ENCODE measurements at places on chromosomes 1 and 21.
A peak's percentile ranks its signal among the peaks of the same experiment; 100 is the strongest.

DNA sequence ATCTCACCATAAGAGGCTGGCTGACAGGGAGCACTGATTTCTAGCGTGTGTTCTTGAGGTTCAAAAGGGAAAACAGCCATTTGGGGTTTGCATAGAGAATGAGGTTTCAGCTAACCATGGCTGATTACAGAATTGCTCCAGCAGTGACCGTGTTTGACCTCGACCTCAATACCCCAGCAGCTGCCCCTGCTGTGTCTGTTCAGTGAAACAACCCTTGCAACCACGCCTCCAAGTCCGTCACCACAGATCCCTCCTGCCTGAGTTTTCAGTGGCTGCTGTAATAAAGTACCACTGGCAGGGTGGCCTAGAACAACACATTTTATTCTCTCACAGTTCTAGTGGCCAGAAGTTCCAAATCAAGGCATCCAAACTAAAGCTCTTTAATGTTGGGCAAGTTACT is 147.7 kb downstream of the HUNK start:
- H3K4me3 ChIP-seq = no peak overlapping the region
- H3K4me1 ChIP-seq = peaks cover 18% of the 10 kb centered on the region
- no peak for DNase-seq

DNA sequence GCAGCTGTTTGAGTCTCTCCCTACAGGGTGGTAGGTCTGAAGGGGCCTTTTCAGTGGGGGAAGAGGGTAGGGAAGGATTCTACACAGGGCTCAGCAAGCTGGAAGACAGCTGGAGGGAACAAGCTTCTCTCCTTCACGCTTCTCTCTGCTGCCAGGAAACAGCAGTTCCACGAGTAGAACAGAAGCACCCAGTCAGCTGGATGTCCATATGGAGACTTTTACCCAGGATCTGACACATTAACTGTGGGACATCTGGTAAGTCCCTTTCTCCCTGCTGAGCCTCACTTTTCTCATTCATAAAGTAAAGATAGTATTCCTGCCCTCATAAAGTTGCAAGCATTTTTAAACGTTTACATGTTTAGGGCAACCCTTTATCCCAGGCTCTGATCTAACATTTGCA is 280.3 kb downstream of the OMA1 start:
- no peaks in the 10 kb centered on the region for H3K27me3 ChIP-seq
- no peaks in the 10 kb centered on the region for H3K36me3 ChIP-seq
- no peak for DNase-seq
- no peak overlapping the region for H3K4me3 ChIP-seq

DNA sequence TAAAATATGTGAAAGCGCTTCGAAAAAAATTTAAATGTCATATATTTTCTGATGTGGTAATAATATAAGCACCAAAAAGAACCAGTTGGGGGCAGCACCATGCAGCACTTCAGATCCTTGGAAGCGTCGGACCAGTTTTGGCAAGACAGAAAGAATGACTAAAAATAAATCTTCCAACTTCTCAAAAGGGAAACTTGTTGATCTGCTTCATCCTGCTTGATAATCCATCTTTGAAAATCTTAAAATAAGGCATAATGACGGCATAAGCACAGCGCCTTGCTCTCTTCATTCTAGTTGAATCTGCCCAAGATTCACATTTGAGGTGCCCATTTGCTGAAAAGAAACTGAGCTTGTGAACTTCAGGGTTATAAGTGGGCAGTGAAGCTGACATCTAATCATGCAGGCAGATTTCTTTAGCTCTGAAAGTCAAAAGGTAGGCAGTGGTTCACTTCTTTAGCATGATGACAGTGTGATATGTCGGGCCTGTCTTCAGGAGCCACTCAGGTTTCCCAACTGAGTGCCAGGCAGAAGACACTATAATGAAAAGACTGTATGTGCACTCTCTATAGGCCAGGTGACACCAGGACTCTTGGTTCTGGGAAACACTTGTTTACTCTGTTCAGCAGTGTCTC is 19.8 kb upstream of the MUTYH start:
- no peaks in the 10 kb centered on the region for H3K27me3 ChIP-seq
- H3K4me1 ChIP-seq = peaks cover 24% of the 10 kb centered on the region
- no peaks in the 10 kb centered on the region for H3K36me3 ChIP-seq
- DNase-seq = peak; percentile 48
- H3K4me3 ChIP-seq = peak overlapping the region; percentile 43

DNA sequence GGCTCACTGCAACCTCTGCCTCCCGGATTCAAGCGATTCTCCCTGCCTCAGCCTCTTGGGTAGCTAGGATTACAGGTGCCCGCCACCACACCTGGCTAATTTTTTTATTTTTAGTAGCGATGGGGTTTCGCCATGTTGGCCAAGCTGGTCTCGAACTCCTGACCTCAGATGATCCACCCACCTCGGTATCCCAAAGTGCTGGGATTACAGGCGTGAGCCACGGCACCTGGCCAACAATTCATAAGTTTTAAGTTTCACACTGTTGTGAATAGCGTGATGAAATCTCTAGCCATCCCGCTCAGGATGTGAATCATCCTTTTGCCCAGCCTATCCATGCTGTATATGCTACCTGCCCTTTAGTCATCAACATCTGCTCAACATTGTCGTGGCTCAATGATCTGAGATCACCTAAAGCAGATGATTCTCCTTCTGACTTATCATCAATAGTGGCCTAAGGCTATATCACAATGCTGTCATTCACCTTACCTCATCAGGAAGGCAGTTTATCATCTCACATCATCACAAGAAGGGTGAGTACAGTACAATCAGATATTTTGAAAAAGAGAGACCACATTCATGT is 2.6 kb downstream of the PFDN2 start:
- no peak overlapping the region for H3K4me3 ChIP-seq
- no peak overlapping the region for H3K27ac ChIP-seq
- DNase-seq = no peak
- H3K4me1 ChIP-seq = peaks cover 90% of the 10 kb centered on the region
- peaks cover 4% of the 10 kb centered on the region for H3K36me3 ChIP-seq

- H3K4me1 ChIP-seq = no peaks in the 10 kb centered on the region
- H3K27me3 ChIP-seq = no peaks in the 10 kb centered on the region
- DNase-seq = no peak
- no peak overlapping the region for H3K27ac ChIP-seq
- no peak overlapping the region for H3K4me3 ChIP-seq
- no peaks in the 10 kb centered on the region for H3K36me3 ChIP-seq
Measured at GRCh38 chr1:98077691-98078090, 156.9 kb upstream of the DPYD start.

DNA sequence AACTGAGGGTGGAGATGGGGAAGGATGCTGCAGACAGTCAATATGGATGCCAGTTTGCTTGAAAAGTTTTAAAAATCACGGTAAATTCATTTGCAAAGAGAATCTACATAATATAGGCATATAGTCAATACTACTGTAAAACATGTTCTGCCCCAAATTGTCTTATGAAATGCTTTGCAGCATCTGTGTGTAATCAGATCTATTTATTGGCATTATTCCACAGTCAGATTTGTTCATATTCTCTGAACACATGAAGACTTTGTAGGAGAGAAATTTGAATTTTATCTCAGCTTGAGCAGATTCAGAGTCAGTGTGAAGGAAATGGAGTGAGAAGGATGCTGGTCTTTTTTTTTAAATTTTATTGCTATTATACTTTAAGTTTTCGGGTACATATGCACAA is 88.5 kb downstream of the PLPPR4 start:
- no peaks in the 10 kb centered on the region for H3K4me1 ChIP-seq
- no peak overlapping the region for H3K4me3 ChIP-seq
- no peaks in the 10 kb centered on the region for H3K36me3 ChIP-seq
- no peaks in the 10 kb centered on the region for H3K27me3 ChIP-seq
- no peak overlapping the region for H3K27ac ChIP-seq

GRCh38 chr1:19441048-19441780 is 44.1 kb downstream of the CAPZB start:
- H3K36me3 ChIP-seq = no peaks in the 10 kb centered on the region
- H3K27me3 ChIP-seq = no peaks in the 10 kb centered on the region
- no peak overlapping the region for H3K4me3 ChIP-seq
- H3K27ac ChIP-seq = peak overlapping the region; percentile 88

GRCh38 chr1:36699113-36699911 is 216.6 kb upstream of the CSF3R start:
- DNase-seq = no peak
- no peak overlapping the region for H3K4me3 ChIP-seq
- no peak overlapping the region for H3K27ac ChIP-seq
- H3K36me3 ChIP-seq = no peaks in the 10 kb centered on the region

- H3K36me3 ChIP-seq = no peaks in the 10 kb centered on the region
- H3K4me1 ChIP-seq = peaks cover 5% of the 10 kb centered on the region
- no peak for DNase-seq
- H3K27me3 ChIP-seq = peaks cover 27% of the 10 kb centered on the region
- H3K4me3 ChIP-seq = no peak overlapping the region
- no peak overlapping the region for H3K27ac ChIP-seq
Measured at GRCh38 chr1:110584045-110584444, 22.1 kb downstream of the KCNA2 start.

- H3K4me3 ChIP-seq = no peak overlapping the region
- H3K27ac ChIP-seq = no peak overlapping the region
- peaks cover 85% of the 10 kb centered on the region for H3K27me3 ChIP-seq
- no peaks in the 10 kb centered on the region for H3K4me1 ChIP-seq
Measured at GRCh38 chr1:17188217-17188616, 16.7 kb upstream of the PADI1 start.

- no peaks in the 10 kb centered on the region for H3K4me1 ChIP-seq
- no peak overlapping the region for H3K27ac ChIP-seq
- H3K36me3 ChIP-seq = no peaks in the 10 kb centered on the region
- DNase-seq = no peak
- no peak overlapping the region for H3K4me3 ChIP-seq
Measured at GRCh38 chr1:164498792-164499191, 60.2 kb upstream of the PBX1 start.

- H3K4me3 ChIP-seq = no peak overlapping the region
- peaks cover 5% of the 10 kb centered on the region for H3K4me1 ChIP-seq
- peaks cover 39% of the 10 kb centered on the region for H3K36me3 ChIP-seq
- no peak for DNase-seq
Measured at GRCh38 chr21:41375875-41376274, 14.0 kb downstream of the MX2 start.

- H3K27ac ChIP-seq = no peak overlapping the region
- no peaks in the 10 kb centered on the region for H3K36me3 ChIP-seq
- peaks cover 90% of the 10 kb centered on the region for H3K27me3 ChIP-seq
Measured at GRCh38 chr1:5831600-5832335, 160.5 kb downstream of the NPHP4 start.

DNA sequence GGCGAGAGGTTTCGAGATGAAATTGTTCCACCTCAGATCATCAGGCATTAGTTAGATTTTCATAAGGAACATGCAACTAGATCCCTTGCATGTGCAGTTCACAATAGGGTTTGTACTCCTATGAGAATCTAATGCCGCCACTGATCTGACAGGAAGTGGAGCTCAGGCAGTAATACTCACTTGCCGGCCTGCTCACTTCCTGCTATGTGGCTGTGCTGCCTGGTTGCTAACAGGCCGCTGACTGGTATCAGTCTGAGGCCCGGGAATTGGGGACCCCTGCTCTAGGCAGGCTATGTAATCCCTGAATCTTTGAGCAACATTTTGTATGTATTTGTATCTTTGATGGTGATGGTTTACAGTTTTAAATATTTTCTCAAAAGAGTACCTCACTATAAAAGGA is 32.5 kb downstream of the XKR8 start:
- H3K36me3 ChIP-seq = peaks cover 75% of the 10 kb centered on the region
- peak overlapping the region; percentile 53 for H3K27ac ChIP-seq
- H3K27me3 ChIP-seq = no peaks in the 10 kb centered on the region
- H3K4me1 ChIP-seq = peaks cover 37% of the 10 kb centered on the region

DNA sequence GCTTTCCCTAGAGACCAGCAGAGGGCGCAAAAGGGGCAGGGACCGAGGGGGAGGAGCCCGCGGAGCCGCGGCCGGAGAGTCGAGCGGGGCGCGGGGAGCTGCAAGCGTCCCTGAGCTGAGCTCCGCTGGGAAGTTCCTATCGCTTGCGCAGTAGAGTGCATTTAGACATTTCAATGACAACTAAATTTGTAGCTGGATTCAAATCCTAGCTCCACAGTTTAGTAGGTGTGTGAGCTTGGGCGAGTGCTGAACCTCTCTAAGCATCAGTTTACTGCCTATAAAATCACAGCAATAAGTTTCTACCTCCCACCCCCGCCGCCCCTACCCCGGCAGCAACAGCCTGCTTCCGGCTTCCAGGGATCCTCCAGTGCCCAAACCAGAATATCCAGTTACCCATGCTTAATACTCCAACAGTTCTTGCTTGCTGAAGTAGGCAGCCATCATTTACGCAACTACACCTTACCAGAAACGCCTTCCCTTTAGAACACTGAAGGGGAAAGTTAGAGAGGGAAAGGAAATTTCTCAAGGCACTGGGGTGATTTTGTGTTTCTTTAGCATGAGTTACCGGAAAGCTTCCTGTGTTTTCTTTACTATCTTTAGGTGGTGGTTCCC is 9.1 kb downstream of the TLR5 start:
- H3K4me1 ChIP-seq = peaks cover 46% of the 10 kb centered on the region
- peaks cover 22% of the 10 kb centered on the region for H3K27me3 ChIP-seq

DNA sequence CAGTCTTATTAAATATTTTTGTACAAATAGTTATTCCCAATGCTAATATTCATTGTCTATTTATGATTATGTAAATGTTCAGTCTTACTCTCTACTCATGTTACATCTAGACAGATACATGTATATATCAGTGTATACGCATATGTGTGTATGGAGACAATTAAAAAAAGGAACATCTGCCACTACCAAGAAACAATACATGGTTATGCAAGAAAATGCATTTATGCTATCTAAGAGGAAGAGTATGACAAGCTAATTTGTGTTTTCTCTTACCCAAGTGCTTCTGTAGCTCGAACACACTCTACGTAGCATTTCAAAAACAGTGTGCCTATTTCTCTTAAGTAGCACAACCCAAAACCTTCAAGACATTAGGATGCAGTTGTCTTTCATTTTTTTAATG is 6.1 kb upstream of the RLF start:
- H3K27me3 ChIP-seq = peaks cover 5% of the 10 kb centered on the region
- no peaks in the 10 kb centered on the region for H3K4me1 ChIP-seq
- H3K27ac ChIP-seq = no peak overlapping the region
- DNase-seq = no peak
- no peak overlapping the region for H3K4me3 ChIP-seq

DNA sequence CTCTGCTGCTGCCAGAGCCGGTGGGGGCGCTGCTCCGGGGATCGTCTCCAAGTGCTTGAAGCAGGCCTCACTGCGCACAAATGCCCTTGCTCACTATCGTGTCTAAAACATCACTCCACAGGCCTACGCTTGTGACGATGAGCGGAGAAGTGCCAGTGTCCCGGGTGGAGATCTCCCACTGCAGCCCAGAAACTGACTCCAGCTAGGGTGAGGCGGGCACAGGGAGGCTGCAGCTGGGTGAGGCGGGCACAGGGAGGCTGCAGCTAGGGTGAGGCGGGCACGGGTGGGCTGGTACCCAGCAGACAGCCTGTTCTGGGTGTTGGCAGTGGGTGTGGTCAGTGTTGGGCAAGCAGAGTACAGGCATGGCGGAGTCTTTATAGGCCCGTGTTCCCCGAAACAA is 22.7 kb upstream of the PDXK start:
- DNase-seq = no peak
- H3K4me3 ChIP-seq = no peak overlapping the region
- H3K36me3 ChIP-seq = peaks cover 49% of the 10 kb centered on the region
- no peak overlapping the region for H3K27ac ChIP-seq

Data from left ventricle myocardium inferior (tissue), 1 donor.